Effector CD4-positive, alpha-beta T cell (primary cell): ENCODE measurements at places on chromosomes 12 and 14.

DNA sequence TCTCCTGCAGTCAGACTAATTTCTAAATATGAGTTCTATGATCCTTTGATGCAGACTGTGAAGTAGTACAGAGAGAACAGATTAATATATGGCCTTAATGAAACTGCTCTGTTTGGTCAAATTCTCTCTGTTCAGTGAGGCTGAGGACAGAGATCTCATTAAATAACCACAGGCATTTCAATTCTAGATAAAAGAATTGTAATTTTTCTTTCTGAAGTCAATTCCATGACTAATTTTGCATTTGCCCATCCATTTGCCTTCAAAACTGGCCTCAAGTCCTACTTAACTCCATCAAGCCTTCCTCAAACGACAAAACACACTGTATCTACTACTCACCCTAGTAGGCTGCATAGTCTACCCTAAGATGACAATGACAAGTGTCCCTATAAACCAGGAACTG is 67.1 kb downstream of the DUSP16 start:
- no peak for DNase-seq

GRCh38 chr12:77774761-77775160 is 55.9 kb upstream of the NAV3 start:
- no peak for DNase-seq

- no peak for DNase-seq
Observed at GRCh38 chr14:61406675-61407074, 85.3 kb downstream of the PRKCH start.

GRCh38 chr12:52438305-52439301 is 4.4 kb upstream of the KRT75 start:
- no peak for DNase-seq

DNA sequence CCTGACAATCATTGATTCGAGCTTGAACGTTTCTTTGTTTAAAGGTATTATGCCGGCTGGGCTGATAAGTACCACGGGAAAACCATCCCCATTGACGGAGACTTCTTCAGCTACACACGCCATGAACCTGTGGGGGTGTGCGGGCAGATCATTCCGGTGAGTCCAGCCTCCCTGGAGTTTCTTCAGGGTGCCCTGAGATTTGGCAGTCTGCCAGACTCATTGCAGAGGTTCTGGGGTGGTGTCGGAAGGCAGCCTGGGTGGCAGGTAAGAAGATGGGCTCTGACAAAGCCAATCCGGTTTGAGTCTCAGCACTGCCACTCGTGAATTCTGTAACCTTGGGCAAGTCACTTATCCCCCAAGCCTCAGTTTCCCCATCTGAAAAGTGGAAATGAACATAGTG is 23.0 kb downstream of the ALDH2 start:
- no peak for DNase-seq

GRCh38 chr14:53109105-53110041 is 43.8 kb downstream of the DDHD1 start:
- DNase-seq, result peak; percentile 14

GRCh38 chr12:52277486-52278245 is 3.2 kb downstream of the KRT86 start:
- no peak for DNase-seq

GRCh38 chr14:72830786-72831594 is 62.9 kb downstream of the DPF3 start:
- DNase-seq, result no peak

DNA sequence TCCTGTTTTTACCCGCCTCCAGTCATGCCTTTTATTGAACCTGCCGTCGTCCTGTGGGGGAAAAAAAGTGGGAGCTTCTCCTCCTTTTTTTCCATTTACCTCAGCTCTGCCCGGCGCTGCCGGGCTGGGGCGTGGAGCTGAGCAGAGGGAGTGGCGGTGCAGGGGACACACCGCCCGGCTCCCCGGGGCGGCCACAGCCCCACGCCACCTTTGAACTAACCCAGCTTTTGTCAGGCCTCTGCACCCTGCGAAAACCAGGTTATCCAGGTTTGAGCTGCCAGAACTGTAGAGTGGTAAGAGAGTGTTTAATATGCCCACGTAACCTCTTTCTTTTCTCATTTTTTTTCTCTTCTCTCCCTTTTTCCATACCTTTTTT is 161.0 kb upstream of the FKBP4 start:
- DNase-seq, result no peak

- no peak for DNase-seq
Observed at GRCh38 chr14:89040080-89040459, 215.6 kb downstream of the TTC8 start.

GRCh38 chr12:32482226-32482625 is 82.9 kb downstream of the FGD4 start:
- no peak for DNase-seq

GRCh38 chr12:87280893-87281292 is 748.3 kb downstream of the C12orf50 start:
- no peak for DNase-seq

DNA sequence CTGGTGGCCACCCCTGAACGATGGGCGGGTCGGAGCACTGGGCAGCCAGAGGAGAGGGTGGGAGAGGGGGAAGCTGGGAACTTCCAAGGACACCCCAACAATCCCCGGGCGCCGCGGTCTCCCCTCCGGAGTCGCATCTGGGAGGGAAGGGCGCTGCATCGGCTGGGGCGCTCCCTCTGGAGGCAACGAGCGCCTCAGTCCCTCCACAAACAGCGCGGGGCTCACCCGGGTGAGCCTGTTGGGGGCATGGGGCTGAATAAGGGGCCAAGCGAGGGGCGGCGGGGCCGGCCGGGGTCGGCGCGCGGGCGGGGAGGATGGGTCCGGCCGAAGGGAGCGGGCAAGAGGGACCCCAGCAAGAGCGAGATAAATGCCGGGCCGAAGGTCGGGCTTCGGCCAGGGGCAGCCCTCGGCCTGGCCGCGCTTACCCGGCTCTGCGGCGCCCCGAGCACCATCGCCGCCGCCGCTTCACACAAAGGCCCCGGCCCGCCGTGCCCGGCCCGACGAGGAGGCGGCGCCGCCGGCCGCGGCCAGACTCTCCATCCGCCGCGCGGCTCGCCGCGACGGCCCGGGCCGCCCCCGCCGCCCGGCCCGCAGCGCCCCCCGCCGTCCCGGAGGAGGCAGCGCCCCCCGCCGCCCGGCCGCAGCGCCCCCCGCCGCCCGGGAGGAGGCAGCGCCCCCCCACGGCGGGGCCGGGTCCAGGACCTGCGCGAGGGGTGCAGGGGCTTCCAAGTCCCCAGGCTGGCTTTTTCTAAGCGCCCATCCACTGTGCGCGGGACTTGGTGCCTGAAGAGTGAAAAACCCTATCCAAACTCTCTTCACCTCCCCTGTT is at the start of gene ZBTB39:
ZBTB39 (minus strand) TSS at position 567 of the 829 bp plus-strand sequence. CDS start 1,629 bp downstream, outside the sequence.
- peak; percentile 57 for DNase-seq

DNA sequence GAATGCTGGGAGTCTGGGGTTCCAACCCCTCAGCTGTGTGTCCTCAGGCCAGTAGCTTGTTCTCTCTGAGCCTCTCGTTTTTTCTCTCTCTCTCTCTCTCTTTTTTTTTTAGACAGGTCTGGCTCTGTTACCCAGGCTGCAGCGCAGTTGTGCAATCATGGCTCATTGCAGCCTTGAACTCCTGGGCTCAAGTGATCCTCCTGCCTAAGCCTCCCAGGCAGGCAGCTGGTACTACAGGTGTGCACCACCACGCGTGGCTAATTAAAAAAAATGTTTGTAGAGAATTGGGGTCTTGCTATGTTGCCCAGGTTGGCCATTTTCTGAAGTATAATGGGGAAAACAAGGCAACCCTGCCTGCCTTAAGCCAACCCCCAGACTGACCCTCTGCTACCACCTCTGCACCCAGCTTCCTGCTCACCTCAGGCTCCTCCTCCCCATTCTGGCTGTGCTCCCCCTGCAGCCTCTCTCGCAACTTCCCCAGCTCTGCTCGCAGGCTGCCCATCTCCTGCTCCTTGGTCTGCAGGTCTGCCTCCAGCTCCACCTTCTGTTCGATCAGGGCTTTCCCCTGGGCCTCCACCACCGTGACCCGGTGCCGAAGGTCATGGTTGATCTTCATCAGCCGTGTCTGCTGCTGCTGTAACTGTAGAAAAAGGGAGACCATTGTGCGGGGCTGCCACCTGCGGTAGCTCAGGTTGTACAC is 35.2 kb downstream of the RILPL1 start:
- DNase-seq, result no peak

GRCh38 chr12:129696926-129697325 is 206.9 kb downstream of the TMEM132D start:
- no peak for DNase-seq

- no peak for DNase-seq
Observed at GRCh38 chr12:25884024-25884919, 74.2 kb upstream of the RASSF8 start.

DNA sequence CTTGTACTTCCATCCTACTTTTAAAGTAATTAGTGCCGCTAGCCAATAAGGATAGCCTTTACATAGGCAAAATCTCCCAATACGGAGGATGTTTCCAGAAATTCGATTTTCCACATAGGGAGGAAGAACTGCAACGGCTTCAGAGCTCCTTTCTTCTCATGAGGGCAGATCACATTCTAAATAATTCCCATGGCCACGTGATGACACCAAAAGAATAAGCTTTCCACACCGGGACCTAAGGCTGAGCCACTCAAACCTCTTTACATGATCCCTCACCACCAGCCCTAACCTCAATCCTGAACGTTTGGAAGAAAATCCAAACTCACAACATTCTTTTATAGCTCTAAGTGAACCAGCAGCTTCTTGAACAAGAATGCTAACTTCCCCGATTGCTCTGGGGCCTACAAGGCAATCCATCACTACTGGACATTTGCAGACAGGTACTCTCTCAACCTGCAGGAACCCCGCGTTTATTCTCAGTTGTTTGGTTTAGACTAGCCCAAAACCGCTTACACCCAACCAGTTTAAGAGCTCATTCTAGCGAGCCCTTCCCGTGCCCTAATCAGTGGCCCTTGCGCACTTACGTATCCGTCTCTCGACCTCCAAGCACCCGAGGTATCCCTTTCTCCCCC is 884 bp downstream of the CAPRIN2 start:
- no peak for DNase-seq

DNA sequence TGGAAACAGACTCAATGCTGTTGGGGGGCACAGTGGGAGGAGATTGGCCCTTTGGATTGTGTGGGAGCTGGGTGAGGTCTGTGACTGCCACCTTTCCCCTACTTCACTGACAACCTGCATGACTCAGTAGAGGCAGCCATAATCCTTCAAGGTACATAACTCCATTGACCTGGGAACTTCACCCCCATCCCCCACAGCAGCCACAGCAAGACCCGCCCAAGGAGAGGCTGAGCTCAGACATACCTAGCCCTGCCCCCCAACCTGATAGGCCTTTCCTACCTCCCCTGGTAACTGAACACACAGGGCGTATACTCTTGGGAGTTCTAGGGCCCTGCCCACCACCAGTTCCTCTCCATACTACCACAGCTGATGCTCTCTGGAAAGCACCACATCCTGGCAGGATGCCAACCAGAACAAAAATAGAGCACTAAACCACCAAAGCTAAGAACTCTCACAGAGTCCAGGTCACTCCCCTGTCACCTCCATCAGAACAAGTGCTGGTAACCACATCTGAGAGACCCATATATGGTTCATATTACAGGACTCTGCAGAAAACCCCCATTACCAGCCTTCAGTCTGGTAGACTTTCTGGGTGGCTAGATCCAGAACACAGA is 703.9 kb downstream of the FSCB start:
- DNase-seq, result no peak

GRCh38 chr12:97404543-97404942 is 58.1 kb upstream of the RMST start:
- no peak for DNase-seq

DNA sequence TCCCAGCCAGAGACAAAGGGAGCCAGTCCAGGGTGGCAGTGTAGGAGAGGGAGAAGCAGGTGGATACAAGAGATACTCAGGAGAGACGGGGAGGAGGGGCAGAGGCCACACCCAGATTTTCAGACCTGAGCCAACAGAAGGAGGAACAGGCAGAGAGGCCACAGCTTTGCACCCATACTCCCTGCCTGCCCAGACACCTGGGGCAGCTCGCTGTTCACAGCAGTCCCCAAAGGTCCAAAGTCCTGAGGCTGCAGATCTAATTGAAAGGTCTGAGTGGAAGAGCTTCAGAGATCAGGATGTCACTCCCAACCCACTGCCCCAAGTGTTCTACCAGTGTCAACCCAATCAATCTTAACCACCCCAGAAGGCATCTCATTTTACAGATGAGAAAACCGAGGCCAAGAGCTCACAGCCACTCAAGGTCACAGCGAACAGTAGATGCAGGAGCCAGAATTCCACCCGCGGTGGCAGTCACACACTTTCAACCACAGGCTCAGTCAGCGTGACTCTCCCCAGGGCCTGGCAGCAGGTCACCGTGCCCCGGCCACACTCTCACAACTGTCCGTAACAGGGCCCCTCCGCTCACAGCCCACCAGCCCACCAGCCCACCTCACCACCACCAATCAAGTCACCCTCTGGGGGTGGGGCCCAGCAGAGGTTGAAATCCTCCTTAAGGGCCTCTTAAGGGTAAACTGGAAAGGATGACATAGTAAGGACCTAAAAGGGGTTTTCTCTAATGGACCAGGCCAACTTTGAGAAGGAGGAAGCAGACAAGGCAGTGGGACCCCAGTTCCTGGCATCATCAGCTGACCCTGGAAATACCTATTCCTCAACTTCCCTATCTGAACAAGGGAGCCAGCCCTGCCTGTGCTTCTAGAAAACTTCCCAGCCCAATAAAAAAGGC is 33.3 kb downstream of the ACTN1 start:
- no peak for DNase-seq

- DNase-seq, result no peak
Observed at GRCh38 chr12:108379823-108380222, 40.7 kb upstream of the CMKLR1 start.
